ENCODE measurements at places on chromosomes 16 and 17.

- DNase-seq = no peak
Observed at GRCh38 chr17:15340966-15341365, 431 bp downstream of the TEKT3 start.

GRCh38 chr17:55275894-55276804 lies 11.4 kb downstream of the HLF start:
- no peak for DNase-seq

GRCh38 chr17:61131585-61131984 lies 268.1 kb upstream of the TBX2 start:
- DNase-seq = no peak

DNA sequence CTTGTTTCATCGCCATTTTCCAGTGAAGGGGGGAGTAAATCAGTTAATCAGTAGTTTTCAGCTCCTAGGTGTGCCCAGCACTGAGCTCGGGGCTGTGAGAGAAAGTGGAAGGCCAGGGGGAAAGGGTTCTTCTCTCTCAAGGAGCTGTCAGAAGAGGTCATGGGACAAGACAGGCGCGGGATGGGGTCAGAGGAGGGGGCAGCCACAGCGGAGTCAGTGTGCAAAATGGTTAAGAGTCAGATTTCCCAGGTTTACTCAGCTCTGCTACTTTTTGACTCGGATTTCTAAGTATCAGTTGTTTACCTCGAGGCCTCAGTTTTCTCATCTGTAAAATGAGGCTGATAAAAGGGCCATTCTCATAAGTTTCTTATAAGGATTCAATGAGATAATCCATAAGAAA lies 4.3 kb upstream of the XYLT1 start:
- DNase-seq = no peak

DNA sequence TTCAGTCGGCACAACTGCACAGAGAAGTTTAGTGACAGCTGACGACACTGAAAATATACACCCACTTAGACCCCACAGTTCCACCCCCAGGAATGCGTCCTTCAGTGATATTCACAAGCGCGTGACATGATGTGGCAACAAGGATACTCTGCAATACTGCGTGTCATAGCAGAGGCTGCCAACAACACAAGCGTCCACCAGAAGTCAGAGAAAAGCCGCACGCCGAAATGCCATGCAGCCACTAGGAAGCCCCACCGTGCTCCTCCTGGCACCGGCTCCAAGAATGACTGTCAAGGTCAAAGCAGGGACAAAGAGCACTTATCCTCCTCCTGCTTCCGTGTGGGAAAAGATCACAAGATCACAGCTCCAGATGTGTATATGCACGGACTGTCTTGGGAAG lies 3.5 kb downstream of the ATP2A3 start:
- no peak for DNase-seq

Data from activated CD8-positive, alpha-beta memory T cell treated with anti-CD3 and anti-CD28 coated beads for 1 hour (primary cell).